ENCODE measurements at places on chromosomes 13 and 19.

- no peak for DNase-seq
These were observed 111.9 kb downstream of the HSPH1 start for GRCh38 chr13:31049833-31050232.

DNA sequence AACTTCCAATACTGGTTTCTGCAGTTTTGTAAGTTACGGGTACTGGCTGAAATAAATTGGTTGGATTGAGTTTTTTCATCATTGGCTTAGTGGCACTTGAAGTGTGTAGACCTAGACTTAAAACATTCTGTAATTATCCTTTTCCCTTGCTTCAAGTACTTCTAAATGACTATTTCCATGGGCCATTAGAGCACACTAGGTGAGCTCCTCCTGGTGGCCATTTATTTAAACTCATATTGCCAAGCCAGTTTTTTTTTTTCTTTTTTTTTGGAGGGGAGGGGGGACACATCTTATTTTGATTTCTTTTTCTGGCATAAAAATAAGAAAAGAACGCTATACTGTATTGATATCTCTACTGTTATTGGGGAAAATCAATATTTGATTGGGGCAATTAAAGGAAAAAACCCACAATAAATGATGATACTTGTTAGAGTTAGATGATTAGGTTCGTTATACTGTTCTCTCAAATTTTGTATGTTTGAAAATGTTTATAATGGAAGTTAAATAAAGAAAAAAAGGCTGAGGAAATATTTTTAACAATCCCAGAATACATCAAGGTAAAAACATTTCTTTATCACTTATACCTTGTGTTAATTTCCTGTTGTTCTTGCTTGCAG, 82.9 kb downstream of the PDS5B start:
- DNase-seq = peak; percentile 45

GRCh38 chr19:7641290-7642276, 4.7 kb downstream of the STXBP2 start:
- no peak for DNase-seq

DNA sequence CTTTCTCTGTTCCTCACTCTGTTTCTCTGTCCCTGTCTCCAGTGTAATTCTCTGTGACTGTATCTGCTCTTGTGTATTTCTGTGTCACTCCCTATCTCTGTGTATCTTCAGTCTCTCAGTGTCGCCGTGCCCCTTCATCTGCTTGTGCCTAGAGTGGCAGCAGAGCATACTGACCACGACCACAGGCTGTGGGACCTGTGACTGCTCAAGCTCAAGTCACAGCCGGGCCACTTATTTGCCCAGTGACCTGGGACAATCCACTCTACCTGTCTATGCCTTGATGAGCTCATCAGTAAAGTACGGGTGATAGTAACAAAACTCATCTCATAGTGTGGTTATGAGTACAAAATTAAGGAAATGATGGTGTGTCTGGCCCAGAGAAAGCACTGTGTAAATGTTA, 8.7 kb downstream of the TMEM147 start:
- no peak for DNase-seq

GRCh38 chr19:55172741-55173140, 6.3 kb upstream of the DNAAF3 start:
- no peak for DNase-seq

Data from CD4-positive, alpha-beta T cell treated with Interleukin-4 for 4 hours (primary cell).